Umbilical cord (tissue), 2 donors: ENCODE measurements at places on chromosomes 7 and 10. TPM values are rescaled to one million over a fixed set of nuclear protein-coding genes. Genes with fewer than 3 reads are reported as not detected.

- peak; percentile 3 for DNase-seq
Observed at GRCh38 chr7:115940460-115941060, 90.0 kb downstream of the TFEC start.

DNA sequence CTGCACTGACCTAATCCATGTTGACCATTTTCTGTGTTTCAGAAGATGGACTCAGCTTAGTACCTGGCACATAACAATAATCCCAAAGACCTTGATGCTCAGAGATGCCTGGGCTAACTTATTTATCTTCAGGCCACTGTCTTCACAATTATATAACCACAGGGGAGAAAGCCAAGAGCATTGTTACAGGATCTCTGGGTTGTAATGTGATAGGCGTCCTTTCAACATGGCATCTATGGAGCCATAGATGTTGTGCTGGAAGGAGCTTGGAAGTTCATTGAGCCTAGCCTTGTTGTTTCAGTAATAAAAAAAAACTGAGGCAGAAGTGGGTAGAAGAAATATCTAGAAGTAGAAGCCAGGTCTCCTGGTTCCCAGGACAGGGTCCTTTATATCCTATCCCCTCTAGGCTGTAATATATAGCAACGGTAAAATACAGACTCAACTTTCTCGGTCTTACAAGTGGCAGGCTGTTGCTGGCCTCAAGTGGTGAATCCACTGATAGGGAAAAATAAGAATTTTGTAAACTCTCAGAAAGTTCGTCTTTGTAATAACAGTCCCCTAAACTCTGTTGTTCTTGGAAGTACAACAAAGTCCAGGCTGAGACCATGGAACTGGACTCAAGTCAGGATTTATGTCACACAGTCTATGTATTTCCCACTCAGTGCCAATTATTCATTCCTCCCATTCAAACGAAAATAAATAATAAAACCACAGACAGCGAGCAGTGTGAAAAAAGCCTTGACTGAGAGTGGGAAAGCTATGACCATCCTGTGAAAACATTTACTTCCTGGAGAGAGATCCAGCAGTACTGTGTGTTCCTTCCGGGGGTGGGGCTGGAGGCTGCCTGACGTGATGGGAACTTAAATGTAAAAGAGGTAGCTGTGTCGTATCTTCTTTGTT, 277.6 kb downstream of the REEP3 start:
- peak; percentile 81 for DNase-seq

GRCh38 chr7:157096286-157097055, 42.3 kb upstream of the UBE3C start:
- DNase-seq, result peak; percentile 85

- DNase-seq, result no peak
Observed at GRCh38 chr7:25901658-25902057, 250.3 kb upstream of the NFE2L3 start.

- peak; percentile 90 for DNase-seq
Observed at GRCh38 chr10:85284778-85285770, 956.7 kb downstream of the CCSER2 start.

GRCh38 chr10:90126256-90126595, 424.8 kb downstream of the KIF20B start:
- peak; percentile 68 for DNase-seq

DNA sequence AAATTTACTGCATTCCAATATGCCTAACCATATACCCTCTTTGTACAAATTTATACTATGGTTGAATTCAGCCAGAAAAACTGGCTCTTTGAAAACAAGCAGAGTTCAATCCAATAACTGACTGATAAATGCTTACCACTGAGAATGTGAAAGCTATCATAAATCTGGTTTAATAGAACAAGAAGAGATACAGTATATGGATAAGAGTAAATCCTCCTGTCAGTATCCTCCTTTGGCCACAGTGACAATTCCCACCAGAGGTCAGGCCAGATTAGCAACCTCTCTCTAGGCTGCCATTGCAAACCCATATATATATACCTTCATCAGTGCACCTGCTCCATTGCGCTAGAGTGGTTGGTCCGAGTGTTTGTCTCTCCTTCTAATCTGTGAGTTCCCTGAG, 647.2 kb downstream of the GRM8 start:
- no peak for DNase-seq

- no peak for DNase-seq
Observed at GRCh38 chr7:98831641-98832221, 38.1 kb downstream of the TMEM130 start.

DNA sequence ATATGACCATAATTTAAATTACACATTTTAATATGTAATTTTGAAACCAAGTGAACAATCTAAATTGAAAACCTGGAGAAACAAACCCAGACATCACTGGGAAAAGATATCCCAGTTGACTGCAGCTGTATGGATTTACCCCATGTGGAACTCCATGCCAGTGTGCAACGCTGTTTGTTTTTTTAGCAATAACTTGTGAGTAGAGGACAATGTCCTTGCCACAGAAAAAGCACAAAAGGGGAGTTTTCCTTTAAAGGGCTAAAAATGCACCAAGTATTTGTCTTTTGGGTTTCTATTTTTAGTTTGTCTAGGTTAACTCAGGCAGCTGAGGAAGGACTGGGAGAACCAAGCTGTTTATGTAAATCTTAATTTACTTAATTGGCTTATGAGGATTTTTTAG, 15.1 kb upstream of the COL17A1 start:
- no peak for DNase-seq

DNA sequence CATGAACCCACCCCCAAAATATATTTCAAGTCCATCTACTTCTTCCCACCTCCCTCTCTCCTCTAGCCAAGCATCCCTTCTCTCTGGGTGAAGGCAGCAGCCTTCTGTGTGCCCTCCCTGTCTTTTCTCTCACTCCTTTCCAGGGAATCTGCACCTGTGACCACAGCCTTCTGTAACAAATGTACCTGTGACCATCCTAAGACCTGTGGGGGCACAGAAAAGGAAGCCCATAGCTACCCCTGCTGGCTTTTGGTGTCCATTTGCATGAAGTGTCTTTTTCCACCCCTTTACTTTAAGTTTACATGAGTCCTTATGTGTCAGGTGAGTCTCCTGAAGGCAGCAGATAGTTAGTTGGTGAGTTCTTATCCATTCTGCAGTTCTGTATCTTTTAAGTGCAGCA, 2.0 kb upstream of the TBXAS1 start:
- no peak for DNase-seq

GRCh38 chr10:100022403-100022802, 12.7 kb upstream of the DNMBP start:
- no peak for DNase-seq

- peak; percentile 1 for DNase-seq
Observed at GRCh38 chr10:51162002-51162401, 87.7 kb downstream of the PRKG1 start.

DNA sequence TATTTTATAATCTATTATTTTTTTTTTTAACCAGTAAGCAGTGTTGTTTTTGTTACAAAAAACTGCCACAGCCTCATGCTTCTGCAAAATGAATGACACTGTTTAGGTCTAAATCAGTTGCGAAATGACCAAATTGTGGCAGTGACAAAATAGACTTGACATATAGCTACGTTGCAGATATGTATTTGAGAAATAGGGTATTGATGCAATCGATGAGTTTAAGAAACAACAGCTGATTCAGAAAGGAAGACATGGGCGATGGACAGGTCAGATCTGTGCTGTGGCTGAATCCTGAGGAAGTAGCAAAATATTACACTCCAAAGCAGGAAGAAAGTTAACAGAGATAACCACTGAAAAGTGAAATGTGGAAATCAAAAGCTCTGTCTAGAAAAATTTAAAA, 89.0 kb upstream of the STEAP4 start:
- DNase-seq, result no peak

GRCh38 chr7:22445140-22445743, 54.7 kb downstream of the STEAP1B start:
- DNase-seq, result peak; percentile 50

DNA sequence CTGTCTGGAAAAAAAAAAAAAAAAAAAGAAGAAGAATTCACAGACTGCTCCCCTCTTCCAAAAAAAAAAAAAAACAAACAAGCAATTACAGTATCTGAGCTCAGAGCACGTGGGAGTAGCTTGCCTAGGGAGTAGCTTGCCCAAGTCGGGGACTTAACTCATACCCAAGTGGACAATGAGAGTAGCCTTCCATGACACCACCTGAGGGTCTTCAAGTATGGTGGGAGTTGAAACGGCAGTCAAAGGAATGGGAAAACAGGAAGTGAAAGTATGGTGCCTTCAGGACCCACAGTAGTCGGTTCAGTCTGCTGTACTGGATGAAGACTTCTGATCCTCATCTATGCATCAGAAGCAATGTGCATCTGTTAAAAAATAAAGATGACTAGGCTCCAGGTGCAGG, 10.6 kb downstream of the VOPP1 start:
- DNase-seq, result no peak

GRCh38 chr7:68929781-68930261, 668.5 kb upstream of the AUTS2 start:
- no peak for DNase-seq

- DNase-seq, result peak; percentile 92
Observed at GRCh38 chr7:147509541-147510200, 1080.9 kb upstream of the C7orf33 start.

DNA sequence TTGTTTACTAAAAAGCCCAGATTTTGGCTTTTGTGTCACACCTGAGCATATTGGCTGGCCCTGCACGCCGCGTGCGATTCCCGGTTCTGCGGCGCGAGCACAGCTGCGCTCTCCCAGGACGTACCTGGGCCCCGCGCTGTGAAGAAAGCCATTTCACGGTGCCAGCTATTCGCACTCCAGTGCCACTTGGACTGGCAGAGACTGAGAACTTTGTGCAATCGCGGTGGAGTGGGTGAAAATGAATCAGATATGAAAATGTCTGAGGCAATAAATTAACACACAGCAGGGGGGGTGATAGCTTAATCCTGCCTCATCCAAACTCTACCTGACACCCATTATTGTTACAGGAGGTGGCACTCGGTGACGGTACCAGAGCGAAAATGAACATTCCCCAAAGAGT, 330.1 kb upstream of the MGMT start:
- DNase-seq, result no peak

DNA sequence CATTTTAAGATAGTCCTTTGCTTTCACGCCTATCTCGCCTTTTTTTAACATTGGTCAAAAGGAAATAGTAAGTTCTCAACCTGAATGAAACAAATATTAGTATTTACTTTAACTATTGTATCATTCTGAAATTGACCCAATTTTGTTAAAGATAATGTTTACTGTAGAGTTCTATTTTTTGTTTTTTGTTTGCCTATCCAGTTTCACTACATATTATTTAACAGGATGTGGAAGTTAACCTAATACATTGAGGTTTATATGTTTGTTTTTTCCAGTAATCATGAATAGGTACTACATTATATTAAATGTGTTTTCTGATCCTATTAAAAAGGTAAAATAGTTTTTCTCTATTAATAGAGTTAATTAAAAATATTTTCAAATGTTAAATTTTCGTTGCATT, 26.5 kb downstream of the ACSM6 start:
- no peak for DNase-seq

DNA sequence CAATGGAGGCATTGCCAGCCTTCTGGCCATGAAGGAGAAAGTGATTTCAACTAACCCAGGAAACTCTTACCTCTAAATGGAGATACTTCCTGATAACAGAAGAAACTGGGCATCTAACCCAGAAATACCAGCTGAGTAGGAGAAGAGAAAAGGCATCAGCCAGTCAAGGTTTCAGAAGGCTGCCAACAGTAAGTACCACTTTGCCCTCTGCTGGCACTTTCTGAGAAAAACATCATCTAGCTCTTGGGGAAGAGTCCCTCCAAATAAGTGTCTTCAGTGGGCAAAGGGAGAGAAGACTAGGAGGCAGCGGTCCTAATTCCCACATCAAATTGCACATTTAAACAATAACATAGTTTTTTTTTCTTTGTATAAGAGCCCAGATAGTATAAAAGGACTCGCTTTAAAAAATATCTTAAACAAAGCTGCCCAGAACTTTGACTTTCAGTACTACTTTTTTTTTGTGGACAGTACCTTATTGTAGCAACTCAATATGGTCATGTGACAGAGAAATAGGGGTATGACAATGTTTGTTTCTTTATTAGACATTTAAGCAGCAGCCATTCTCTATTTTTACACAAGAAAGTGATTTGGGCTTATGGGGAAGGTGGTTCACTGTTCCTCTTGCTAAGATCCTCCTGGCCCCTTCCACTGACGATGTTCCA, 157.3 kb downstream of the CTTNBP2 start:
- peak; percentile 75 for DNase-seq

HOXA5 gene
- total RNA-seq, result 2.9 TPM

OR6V1 gene
- total RNA-seq, result 1.7 TPM

CNNM1 gene
- total RNA-seq, result 0.72 TPM

ABCC2 gene
- total RNA-seq, result 0.72 TPM

MAGI2 gene
- 51.5 TPM for total RNA-seq

OPN1SW gene
- not detected for total RNA-seq

CUBN gene
- 1.4 TPM for total RNA-seq

IL15RA gene
- not detected for total RNA-seq

PTF1A gene
- 7.5 TPM for total RNA-seq
